ENCODE measurements at places on chromosomes 16 and 17.

DNA sequence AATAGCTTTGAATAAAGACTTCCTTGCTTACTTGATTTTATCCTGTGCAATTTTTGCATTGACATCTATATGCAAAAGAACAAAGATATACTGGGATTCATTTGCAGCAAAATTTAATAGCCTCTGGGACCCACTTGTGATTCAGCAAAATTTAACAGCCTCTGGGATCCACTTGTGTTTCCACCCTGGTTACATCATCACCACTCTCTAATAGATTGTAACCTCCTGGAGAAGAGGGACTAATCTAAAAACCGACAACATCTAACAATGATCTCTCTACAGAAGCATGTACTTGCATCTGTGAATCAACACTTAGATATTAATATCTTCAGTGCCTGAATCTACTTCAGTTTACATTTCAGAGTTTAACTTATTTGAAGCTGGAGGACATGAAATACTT lies 202.0 kb upstream of the CPHXL start:
- no peaks in the 10 kb centered on the region for H3K36me3 ChIP-seq
- H3K4me1 ChIP-seq, result no peaks in the 10 kb centered on the region
- no peaks in the 10 kb centered on the region for H3K27me3 ChIP-seq
- no peak overlapping the region for H3K27ac ChIP-seq
- H3K4me3 ChIP-seq, result no peak overlapping the region

DNA sequence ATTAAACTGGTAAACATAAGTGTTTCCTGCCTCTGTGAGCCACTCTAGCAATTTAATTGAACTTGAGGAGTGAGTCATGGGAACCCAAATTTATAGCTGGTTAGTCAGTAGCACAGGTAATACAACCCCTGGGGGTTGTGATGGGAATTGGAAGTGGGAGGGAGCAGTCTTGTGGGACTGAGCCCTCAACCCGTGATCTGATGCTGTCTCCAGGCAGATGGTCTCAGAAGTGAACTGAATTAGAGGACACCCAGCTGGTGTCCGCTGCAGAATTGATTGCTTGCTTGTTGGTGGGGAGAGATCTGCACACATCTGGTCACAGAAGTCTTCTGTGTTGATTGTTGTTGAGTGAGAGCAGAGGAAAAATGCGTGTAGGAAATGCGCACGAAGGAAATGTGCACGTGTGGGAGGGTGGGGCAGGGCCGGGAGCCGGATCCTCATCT lies 7.7 kb upstream of the ST6GALNAC2 start:
- no peak overlapping the region for H3K4me3 ChIP-seq
- no peaks in the 10 kb centered on the region for H3K27me3 ChIP-seq
- no peaks in the 10 kb centered on the region for H3K36me3 ChIP-seq
- no peak for DNase-seq
- no peak overlapping the region for H3K27ac ChIP-seq
- no peaks in the 10 kb centered on the region for H3K4me1 ChIP-seq

- H3K27ac ChIP-seq, result no peak overlapping the region
- DNase-seq, result no peak
- H3K27me3 ChIP-seq, result no peaks in the 10 kb centered on the region
- peaks cover 12% of the 10 kb centered on the region for H3K36me3 ChIP-seq
Measured at GRCh38 chr17:17810895-17811248, 25.9 kb downstream of the SREBF1 start.

- H3K27ac ChIP-seq, result no peak overlapping the region
- H3K4me1 ChIP-seq, result peaks cover 2% of the 10 kb centered on the region
Measured at GRCh38 chr16:24753437-24753836, 24.0 kb downstream of the TNRC6A start.

GRCh38 chr16:87560428-87561199 lies 41.7 kb upstream of the JPH3 start:
- H3K27me3 ChIP-seq, result no peaks in the 10 kb centered on the region
- no peak overlapping the region for H3K27ac ChIP-seq
- H3K4me1 ChIP-seq, result no peaks in the 10 kb centered on the region
- H3K36me3 ChIP-seq, result no peaks in the 10 kb centered on the region
- peak; percentile 20 for DNase-seq

DNA sequence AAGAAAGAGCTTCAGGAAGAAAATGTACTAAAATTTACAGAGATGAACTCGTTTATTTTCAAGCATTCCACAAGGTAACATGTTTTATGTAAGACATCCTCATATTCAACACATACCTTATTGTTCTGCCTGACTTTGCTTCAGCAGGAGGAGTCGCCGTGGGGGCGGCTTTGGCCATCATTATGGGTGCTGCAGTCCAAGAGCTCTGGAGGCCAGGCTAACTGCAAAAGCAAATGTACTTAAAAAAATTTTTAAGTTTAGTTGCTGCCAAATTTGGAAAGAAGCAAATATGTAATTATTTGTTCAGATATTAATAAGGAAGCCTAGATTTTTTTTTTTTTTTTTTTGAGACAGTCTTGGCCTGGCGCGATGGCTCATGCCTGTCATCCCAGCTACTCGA lies 4.1 kb upstream of the SPG7 start:
- H3K27ac ChIP-seq, result no peak overlapping the region
- H3K36me3 ChIP-seq, result no peaks in the 10 kb centered on the region
- no peak overlapping the region for H3K4me3 ChIP-seq
- no peak for DNase-seq

DNA sequence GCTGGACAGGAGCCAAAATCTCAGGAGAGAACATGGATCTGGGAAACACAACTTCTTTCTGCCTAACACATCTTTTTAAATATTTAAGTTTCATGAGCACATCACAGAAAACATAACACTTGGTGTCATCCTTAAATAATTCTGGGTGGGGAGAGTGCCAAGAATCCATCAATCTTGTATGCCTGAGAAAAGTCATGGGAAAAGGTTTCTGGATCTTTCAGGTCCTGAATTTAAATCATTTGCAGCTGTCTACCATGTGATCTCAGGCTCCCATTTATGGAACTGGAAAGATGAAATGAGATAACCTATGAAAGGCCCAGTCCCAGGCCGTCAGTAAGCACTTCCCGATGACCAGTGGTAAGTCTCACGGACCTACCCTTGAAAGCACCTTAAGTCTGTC lies 15.1 kb downstream of the CDH11 start:
- DNase-seq, result no peak
- H3K27me3 ChIP-seq, result no peaks in the 10 kb centered on the region

DNA sequence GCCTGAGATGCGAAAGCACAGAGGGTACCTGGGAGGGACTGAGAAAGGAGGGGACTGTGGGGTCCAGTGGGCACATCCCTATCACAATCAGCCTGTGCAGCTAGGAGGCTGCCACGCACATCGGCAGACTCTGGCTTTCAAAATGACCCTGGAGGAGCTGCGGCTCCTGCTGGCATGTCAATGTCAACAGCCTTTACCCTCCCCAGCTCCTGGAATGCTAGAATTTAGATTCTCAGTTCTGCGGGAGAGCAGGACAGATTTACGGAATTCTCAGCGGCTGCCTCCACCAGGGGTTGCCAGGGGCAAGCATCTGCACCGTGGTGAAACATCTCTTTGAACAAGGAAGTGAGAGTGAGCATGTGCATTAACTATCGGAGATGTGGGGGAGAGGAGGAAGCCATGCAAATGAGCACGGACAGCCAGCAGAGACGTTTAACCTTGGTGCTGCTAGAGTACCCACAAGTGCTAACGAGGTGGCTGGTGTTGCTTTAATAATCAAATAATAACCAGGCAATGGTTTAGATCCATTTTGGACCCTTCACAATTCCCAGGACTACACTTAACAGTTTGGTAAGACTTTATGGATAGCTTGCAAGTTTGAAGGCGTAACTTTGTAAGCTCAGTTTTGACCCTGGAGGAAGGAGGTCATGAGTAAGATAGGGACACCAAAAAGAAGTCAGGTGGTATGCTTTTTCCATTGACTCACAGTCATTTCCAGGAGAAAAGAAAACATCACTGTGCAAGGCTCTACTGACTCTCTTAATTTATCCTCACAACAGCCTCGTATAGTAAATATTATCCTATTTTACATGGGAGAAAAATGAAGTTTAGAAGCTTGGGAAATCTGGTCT lies 54.1 kb downstream of the XYLT1 start:
- DNase-seq, result peak; percentile 78
- peaks cover 50% of the 10 kb centered on the region for H3K4me1 ChIP-seq
- H3K4me3 ChIP-seq, result peak overlapping the region; percentile 11
- no peaks in the 10 kb centered on the region for H3K27me3 ChIP-seq
- H3K27ac ChIP-seq, result peak overlapping the region; percentile 51

DNA sequence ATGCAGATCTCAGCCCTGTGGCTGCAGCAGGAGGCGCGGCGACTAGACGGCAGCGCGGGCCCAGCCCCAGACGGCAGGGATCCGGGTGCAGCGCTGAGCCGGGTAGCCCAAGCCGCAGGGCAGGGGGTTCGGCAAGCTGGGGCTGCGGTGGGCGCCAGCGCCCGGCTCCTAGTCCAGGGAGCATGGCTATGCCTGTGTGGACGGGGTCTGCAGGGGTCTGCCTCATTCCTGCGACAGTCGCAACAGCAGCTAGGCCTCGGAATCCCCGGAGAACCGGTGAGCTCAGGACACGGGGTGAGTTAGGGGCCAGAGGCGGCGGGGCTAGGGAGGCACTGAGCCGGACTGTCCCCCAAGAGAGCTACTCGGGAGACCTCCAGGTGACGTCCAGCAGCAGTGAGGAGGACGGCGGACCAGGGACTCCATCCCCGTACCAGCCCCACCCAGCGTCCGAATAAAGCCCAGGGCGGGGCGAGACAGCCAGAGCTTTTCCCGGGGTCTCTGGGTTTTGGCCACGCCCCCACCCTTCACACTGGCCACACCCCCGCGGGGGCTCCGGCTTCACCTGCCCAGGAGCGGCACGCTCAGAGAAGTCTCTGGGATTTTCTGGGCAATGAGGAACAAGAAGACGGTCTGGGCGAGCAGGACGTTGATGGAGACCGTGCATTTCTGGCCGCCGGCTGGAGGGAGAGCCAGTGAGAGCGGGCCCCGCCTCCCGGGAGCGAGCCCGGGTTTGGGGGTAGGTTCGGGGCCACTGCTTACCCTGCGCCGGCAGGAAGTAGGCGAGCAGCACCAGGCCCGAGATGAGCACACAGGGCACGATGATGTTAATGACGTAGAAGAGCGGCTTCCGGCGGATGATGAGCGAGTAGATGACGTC lies 1.1 kb downstream of the C17orf107 start:
- DNase-seq, result peak; percentile 71
- H3K36me3 ChIP-seq, result peaks cover 16% of the 10 kb centered on the region

GRCh38 chr16:56102183-56102686 lies 89.1 kb upstream of the GNAO1 start:
- H3K36me3 ChIP-seq, result no peaks in the 10 kb centered on the region
- no peak overlapping the region for H3K4me3 ChIP-seq
- DNase-seq, result no peak
- no peaks in the 10 kb centered on the region for H3K4me1 ChIP-seq

DNA sequence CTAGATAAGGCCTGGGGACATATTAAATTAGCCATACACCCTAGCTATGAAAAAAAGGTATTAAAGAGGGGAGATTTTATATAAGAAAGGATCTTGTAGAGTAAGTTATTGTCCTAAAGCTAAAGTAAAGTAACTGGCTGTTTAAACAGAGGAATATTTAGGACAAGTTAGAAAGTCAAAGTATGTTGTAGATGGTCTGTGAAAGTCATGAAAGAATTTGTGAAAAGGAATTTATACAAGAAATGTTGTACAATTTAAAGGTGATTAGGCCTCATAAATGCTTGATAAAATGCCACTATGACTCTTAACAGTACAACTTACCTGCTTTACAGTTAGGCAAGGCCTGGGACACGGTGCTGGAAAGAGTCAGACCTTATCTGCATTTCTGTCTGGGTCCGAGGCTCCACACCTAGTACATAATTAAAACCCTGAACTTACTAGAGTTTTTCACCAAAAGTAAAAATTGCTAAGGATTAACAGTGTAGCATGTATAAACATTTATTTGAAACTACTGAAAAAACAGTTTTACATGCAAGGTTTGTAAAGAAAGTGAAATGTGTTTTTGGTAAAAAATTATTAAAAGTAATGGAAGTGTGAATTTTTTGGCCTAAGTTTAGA lies 445.3 kb upstream of the TOM1L1 start:
- H3K27me3 ChIP-seq, result no peaks in the 10 kb centered on the region
- H3K27ac ChIP-seq, result no peak overlapping the region
- no peaks in the 10 kb centered on the region for H3K36me3 ChIP-seq
- no peak for DNase-seq

DNA sequence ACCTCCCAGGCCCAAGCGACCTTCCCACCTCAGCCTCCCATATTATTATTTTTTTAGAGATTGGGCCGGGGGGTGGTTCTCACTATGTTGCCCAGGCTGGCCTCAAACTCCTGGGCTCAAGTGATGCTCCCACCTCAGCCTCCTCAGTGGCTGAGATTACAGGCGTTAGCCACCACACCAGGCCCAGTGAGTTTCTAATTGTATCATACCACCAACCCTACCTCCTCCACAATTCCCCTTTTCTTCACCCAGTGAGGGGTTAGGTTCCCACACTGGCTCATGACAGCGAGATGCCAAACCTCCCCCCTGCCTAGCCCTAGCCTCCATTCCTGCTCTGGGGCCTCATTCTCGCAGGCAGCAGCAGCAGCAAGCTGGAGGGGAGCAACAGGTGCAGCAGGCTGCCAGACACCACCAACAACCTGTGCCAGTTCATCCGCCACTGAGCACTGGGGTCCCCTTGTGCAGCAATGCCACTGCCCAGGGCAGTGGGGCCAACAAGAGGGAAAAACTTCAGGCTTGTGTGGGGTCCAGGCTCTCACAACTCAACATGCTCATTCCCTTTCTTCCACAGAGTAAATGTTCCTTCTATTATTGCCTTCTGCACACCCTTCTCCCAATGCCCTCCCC lies 9.1 kb downstream of the ATP6V0D1 start:
- H3K27ac ChIP-seq, result no peak overlapping the region
- H3K27me3 ChIP-seq, result no peaks in the 10 kb centered on the region
- no peak for DNase-seq

- peaks cover 22% of the 10 kb centered on the region for H3K4me1 ChIP-seq
- H3K36me3 ChIP-seq, result peaks cover 31% of the 10 kb centered on the region
- no peak overlapping the region for H3K4me3 ChIP-seq
- DNase-seq, result no peak
Measured at GRCh38 chr16:88072571-88073001, 121.4 kb downstream of the BANP start.

DNA sequence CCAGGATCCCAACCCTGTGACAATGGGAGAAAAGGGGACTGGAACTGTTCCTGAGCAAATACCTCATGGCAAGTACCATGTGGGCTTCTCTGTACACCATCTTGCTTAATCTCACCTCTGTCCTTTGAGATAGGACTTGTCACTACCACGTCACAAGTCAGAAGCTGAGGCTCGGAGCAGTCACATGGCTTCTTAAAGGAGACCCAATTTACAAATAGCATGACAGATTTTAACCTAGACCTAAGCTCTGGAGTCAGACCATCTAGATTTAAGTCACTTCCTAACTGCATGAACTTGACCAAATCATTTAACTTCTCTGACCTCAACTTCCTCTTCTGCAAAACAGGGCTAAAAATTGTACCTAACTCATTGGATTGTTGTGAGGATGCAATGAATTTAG lies 36.0 kb upstream of the CCL1 start:
- no peak for DNase-seq
- no peak overlapping the region for H3K4me3 ChIP-seq
- H3K27me3 ChIP-seq, result no peaks in the 10 kb centered on the region
- H3K27ac ChIP-seq, result no peak overlapping the region
- peaks cover 2% of the 10 kb centered on the region for H3K4me1 ChIP-seq
- no peaks in the 10 kb centered on the region for H3K36me3 ChIP-seq

- no peak for DNase-seq
- no peak overlapping the region for H3K27ac ChIP-seq
- H3K4me3 ChIP-seq, result peak overlapping the region; percentile 70
- no peaks in the 10 kb centered on the region for H3K36me3 ChIP-seq
- peaks cover 20% of the 10 kb centered on the region for H3K4me1 ChIP-seq
- no peaks in the 10 kb centered on the region for H3K27me3 ChIP-seq
Measured at GRCh38 chr16:57485091-57485915, 990 bp downstream of the DOK4 start.

Data from natural killer cell (primary cell).